ENCODE measurements at places on chromosomes 7 and 10.

DNA sequence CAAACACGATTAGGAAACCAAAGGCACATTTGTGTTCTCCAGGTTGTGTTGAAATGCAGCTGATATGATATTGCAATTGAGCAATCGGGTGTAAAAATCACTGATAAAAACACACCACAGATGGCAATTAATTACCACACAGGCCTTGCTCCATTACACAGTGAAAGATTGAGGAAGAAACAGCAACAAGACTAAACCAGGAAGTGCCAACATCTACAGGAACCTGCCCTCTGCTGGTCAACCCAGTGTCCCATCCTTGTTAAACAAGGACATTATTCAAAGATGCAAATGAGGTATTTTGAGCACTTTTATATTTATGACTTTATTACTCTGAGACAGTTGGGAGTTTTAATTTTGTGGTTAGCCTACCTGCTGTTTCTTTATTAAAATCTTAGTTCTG lies 765.6 kb upstream of the GHITM start:
- no peak for DNase-seq

GRCh38 chr10:116053910-116054309 lies 219.1 kb downstream of the GFRA1 start:
- no peak for DNase-seq

DNA sequence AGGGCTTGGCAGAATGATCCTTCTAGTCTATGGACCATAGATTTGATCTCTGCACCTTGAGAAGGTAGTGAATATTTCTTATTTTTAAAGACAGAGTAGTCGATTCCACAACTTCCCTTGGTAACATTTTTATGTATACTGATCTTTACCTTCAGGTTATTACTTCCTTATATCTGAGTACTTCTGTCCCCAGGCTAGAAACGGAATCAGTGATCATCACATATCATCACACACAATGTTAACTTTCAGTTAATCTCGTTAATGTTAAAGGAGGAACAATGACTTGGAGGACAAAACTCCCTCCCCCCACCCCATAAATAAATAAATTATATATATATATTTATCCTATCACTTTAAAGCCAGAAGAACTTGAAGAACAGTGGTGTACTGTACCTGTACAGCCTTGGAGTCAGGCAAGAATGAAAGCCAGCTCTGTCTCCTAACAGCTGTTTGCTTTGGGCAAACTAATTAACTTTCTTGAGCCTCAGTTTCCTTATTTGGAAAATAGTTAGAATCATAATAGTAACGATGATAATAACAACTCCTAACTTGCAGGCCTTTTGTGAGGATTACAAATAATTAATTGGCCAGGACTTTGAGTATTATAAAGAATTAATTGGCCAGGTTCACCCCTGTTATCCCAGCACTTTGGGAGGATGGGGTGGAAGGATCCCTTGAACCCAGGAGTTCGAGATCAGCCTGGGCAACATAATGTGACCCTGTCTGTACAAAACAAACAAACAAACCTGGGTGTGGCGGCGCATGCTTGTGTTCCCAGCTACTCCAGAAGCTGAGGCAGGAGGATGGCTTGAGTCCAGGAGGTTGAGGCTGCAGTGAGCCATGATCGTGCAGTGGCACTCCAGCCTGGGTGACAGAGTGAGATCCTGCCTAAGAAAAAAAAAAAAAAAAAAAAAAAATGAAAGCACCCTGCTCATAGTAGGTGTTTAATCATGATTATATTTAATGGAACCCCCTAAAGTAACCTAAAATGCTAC lies 63.5 kb downstream of the SAMD9 start:
- no peak for DNase-seq

DNA sequence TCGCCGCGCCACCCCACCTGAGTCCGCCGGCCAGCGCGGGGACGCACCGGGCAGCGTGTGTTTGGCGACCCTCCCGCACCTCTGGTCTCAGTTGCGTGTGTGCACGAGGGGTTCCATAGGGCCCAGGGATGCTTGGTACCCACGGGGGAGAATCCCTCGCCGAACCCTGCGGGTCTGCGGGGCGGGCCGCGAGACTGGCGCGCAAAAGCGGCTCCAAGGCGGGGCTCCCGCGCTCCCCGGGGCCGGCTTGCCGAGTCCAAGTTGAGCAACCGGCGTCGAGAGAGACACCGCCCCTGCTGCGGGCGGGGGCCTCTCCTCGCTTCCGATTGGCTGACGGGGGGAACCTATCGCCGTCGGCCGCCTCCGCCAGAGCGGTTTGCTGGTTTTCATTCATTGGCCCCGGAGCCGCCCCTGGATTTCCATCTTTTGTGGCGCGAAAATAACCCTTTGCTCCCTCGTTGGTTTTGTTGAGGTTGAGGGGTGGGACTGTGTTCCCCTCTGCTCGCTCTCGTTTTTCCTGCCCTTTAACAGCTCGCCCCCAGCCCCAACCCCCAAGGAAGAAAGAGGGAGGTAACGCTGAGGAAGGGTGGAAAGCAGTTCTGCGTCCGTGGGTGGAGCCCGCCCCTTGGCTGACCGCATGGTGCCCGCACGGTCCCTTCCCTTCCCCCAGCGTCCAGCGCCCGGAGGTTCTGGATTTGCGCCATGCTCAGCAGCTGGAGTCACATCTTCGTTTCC lies 4.0 kb upstream of the IGF2BP3 start:
- peak; percentile 93 for DNase-seq

DNA sequence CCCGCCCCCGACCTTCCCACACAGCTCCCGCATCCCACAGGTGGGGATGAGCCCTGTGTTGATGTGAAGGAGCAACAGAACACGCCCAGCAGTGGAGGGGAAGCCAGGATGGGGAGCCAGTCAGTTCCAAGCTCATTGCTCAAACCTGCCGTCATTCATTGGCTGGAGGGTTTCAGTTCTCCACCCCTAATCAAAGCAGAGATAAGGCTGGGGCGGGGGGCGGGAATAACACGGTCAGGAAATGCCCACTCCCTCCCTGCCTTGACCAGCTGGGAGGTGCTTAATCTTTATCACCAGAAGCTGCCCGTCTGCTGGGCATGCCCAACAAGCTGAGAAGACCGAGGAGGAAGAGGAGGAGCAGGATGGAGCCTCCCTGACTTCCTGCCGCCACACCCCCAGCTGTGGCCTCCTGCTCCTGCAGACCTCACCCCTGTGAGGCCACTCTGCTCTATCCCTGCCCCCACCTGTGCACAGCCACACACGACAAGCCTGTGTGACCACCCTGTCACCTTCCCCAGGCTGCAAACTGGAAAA lies 265.1 kb downstream of the ZEB1 start:
- no peak for DNase-seq

DNA sequence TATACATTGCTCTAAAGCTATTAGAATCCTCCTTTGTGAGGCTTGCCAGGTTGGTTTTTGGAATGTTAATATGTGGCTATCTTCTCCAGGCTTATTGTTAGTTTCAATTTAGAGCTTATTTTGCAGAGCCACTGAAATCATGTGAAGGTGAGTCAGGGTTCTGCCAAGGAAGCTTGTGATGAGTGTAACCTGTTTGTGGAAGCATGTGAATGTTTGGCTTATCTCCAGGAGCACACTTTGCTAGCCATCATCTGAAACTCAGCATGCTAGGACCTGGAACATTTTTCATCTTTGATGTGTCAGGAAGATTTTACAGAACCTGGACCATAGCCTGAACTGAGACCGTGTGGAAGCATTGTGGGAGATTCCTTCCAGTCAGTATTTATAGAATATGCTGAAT lies 197.3 kb downstream of the PPP1R9A start:
- DNase-seq: no peak

GRCh38 chr7:138900035-138900828 lies 81.0 kb downstream of the KIAA1549 start:
- no peak for DNase-seq

- DNase-seq: no peak
Measured at GRCh38 chr10:118840071-118840775, 85.5 kb upstream of the CACUL1 start.

Measured in GM13977 (cell line).